ENCODE measurements at places on chromosomes 16 and 17.

DNA sequence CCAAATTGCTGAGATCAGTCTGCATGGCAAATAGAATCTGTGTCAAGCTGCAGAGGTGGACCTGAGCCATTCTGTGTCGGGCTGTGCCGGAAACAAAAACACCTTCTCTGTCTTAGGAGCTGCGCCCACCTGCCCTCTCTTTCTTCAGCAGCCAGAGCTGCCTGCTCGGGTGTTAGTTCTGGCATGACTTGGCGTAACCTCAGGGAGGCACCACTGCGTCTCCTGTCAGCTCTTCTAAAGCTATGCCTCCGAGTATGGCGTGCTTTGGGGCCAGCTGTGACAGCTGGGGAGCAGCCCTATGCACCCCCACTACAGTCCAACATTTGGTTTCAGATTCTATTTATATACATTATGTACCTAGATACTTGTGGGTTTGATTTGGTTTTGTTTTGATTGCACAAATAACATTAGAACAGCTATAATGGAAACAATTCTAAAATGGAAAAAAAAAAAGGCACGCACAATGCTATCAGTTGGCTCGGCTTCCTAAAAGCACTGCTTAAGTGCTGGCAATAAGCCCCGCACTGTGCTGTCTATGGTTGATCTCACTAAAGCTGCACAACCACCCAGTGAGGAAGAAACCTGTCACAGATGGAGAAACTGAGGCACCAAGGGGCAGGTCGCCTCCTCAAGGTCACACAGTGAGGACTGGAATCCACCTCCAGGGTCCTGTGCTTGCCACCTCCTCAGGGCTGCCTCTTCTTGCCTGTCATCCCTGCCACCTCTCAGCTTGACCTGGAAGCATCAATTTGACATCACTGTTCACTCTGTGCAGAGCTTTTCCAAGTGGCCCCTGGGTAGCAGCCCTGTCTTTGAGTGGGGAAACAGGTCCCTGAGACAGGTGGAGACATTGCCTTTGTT lies 18.7 kb upstream of the ADGRG1 start:
- no peak for DNase-seq

DNA sequence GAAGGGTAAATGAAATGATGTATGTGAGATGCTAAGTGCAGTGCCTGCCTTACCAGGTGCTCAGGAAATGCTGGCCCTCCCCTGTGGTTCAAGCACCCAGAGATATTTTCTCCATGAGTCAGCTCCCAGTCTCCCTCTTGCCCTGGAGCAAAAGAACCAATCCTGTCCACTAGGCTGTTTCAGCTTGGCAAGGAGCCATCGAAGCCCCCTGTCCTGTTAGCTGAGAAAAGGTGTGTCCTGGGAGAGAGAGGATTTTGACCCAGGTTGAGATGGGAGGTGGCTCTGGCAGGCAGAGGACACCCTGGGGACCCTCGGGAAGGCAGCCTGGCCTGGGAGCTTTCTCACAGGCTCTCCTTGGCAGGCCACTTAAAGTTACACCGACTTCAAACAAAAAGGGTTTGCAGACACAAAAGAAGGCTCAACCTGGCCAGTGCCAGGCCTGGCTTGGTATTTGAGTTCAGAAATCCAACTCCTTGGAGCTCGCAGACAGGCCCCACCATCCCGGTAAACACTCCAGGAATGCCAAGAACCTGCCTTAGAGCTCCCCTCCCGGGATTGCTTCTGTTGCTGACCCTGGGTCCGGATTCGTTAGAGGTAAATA lies 29.6 kb downstream of the NTN1 start:
- DNase-seq: peak; percentile 73

GRCh38 chr17:77209330-77209748 lies 68.6 kb downstream of the SEC14L1 start:
- no peak for DNase-seq

GRCh38 chr17:4309897-4310296 lies 46.1 kb upstream of the ANKFY1 start:
- no peak for DNase-seq

- no peak for DNase-seq
These were observed 14.0 kb downstream of the CCR7 start for GRCh38 chr17:40551091-40551878.

DNA sequence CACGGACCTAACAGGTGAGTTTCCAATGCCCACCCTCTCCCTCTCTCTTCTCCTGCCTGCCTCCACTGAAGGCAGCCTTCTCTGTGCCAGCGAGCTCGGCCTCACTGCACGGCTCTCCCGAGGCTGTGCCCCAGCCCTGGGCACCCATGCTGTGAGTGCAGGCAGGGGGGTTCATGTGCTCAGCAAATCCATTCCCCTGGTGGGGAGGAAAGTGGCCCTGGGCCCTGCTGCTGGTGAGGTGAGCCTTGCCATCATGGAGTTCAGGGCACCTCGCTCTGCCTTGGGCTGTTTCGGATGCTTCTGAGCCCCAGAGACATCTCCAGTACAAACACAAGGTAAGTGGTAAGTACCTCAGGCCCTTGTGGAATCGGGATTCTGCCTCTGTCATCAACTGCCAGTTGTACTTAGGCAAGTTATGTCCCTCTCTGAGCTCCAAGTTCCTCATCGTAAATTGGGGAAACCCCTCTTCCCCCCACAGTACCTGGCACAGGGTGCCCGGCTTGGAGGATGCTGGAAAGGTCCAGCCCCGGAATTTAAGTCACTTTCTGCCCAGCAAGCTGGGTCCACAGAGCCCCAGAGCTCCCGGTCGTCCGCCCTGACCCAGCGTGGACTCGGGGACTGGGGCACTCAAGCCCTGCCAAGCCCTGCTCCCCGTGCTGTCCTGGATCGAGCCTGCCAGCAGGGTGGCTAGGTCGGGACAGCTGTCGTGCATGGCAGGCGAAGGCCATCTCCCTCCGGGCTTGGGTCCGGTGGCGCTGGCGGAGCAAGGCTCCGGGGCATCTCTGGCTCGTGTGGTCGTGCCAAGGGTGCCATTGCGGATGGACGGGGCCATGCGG lies 684 bp upstream of the NUDT16L1 start:
- peak; percentile 16 for DNase-seq

DNA sequence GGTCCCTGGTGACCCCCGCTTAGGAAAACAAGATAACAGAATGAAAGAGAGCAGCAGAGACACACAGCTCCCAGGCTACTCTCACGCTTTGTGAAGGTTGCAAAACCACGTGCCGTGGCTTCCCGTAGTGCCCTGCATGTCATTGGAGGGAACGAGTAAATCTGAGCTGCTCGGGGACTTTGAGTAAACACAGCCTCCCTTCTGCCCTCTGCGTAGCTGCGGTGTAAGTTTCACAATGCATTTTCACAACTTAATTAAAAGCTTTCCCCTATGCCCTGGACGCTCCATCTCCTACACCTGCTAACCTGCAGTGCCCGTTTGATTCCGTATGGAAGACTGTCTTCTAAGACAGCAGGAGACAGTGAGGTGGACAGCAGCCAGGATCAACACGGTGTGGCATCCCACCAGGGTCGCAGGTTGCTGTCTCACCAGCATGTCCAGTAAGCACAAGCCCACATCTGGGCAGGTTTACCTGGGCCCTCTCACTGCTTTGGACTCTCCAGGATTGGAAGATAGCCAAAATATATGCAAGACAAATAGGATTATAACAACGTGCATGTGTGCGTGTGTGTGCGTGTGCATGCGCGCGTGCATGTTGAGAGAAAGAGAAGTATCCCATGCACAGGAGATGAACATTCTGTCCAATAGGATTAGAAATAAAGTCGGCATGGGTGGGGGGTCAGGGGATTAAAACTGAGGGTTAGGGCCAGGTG lies 116.4 kb upstream of the RCVRN start:
- DNase-seq: no peak

- DNase-seq: peak; percentile 22
These were observed 34.9 kb downstream of the SMARCE1 start for GRCh38 chr17:40612599-40613244.

DNA sequence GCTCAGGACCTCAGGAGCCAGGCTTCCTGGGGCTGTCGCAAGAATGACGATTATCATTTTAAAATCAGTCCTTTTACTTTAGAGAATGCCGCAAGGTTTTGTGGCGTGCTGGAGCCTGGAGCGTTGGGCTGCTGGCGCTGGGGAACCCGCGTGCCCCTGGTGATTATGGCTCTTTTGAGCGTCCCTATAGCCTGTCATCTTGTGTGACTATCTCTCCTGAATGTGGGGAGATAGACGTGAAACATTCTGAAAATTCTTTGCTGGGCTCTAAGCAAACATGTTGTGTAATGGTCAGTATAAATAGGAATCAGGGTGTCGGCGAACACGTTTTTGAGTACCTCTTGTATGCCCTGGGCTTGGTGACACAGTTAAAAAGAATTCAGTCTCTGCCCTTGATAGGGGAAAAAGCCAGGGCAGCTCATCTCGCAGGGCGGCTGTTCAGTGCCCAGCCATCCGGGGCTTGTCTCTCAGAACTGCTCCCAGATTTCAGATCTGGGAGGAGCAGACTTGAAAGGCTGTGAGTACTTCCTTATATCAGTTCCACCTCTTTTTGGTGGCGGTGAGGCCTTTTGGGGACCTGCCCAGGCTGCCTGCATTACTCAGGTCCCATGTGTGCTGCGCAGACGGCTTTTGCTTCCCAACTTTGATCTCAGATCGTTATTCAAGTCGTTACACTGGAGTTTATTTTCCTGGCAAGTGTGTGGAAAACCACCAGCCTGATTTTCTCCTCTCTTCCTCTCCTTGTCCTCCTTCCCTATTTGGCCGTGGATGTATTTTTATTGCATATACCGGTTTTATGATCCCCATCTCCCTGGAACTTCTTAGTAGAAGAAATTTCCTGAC lies 973 bp downstream of the SLC7A6 start:
- peak; percentile 94 for DNase-seq

- DNase-seq: peak; percentile 69
These were observed 8.7 kb upstream of the KAT7 start for GRCh38 chr17:49779739-49780231.

- no peak for DNase-seq
These were observed 16.6 kb downstream of the GP2 start for GRCh38 chr16:20310421-20311395.

- no peak for DNase-seq
These were observed 614.6 kb upstream of the CDH5 start for GRCh38 chr16:65751622-65752521.

GRCh38 chr16:46883353-46883689 lies 841 bp upstream of the GPT2 start:
- DNase-seq: no peak

GRCh38 chr16:80931801-80932707 lies 74.6 kb downstream of the CMC2 start:
- DNase-seq: no peak

DNA sequence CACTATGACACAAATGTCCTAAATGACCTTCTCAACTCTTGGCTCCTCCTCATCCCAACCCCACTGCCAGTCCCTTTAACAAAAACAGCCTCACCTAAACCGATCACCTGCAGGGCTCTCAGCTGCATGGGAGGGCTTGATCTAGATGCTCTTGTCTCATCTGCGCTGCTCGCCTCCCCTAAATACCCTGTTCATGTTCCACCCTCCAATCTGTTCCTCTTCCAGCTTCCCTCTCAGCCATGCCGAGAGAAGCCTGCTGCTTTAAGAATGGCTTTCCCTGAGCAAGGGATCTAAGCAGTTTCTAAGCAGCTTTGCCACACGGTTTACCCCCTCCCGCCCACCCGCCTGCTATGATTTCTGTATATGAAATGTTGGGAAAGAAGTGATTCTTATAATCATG lies 23.7 kb downstream of the PIPOX start:
- DNase-seq: no peak

DNA sequence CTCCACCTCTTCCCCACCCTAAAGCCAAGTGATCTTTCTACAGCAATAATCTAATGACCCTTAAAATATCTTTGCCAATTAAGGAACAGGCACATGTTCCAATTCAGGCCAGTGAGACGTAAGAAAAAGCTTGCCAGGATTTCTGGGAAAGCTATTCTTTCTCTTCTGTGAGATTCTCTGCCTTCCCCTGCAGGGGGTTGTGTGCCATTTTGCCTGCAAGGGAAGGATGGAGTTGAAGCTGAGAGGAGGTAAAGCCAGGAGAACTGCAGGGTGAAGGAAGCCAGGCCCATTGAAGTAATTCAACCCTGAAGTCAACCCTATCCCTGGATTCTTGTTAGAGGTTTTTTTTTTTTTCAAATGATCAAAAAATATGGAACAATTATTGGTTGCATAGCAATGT lies 9.0 kb upstream of the LPO start:
- no peak for DNase-seq

- DNase-seq: no peak
These were observed 73.5 kb downstream of the HS3ST2 start for GRCh38 chr16:22887445-22887844.
